ENCODE measurements at places on chromosomes 4 and X.

DNA sequence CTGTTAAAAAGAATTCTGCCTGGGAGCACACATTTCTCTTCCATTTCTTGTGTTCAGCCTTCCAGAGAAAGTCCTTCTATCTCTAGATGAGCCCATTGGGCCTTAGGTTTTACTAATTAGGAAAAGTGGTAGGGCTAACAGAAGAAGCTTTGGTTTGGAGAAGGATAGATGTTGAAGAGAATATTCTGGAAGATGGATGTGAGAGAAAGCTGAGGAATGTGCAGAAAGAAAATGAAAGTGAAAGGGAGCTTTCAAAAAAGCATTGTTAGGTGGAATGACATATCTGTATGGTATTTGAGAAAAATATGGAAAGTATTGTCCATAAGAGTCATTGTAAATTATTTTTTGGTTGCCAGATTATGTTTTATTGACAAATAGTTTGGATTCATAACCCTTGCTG lies 474.8 kb upstream of the SLIT2 start:
- no peak for DNase-seq

DNA sequence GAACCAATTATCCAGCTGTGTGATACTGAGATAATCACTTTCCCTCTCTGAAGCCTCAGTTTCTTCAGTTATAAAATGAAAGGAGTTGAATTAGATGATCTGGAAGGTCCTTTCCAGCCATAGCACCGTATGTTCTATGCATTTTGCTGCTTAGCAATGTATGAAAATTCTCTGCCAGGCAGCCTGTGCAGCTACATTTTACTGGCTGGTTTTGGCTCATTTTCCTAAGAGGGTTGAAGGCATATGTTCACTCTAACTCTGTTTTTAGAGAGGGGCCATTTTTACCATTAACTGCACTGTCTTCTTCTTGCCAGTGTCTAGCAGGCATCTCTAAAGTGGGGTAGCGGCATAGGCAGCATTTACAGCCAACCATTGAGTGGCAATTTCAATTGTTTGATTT lies 26.1 kb downstream of the TRPC5 start:
- DNase-seq, result no peak

- DNase-seq, result no peak
These were observed 675 bp downstream of the PRIMPOL start for GRCh38 chr4:184649971-184650855.

DNA sequence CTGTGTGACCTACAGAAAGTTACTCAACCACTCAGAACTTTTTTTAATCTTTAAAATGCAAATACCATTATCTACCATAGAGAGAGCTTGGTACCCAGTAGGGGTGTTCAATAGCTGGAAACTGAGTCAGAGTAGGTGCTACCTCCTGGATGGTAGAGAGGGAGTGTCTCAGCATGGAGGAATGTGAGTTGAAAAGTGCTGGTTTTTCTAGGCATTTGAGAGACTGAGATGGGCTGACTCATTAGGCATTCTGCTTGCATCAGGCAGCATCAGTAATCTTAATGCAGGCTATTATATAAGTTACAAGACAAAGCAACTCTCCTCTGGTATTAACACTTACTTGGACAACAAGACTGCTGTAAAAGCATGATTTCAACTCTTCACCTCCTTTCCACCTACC lies 70.9 kb upstream of the ARHGEF9 start:
- no peak for DNase-seq

DNA sequence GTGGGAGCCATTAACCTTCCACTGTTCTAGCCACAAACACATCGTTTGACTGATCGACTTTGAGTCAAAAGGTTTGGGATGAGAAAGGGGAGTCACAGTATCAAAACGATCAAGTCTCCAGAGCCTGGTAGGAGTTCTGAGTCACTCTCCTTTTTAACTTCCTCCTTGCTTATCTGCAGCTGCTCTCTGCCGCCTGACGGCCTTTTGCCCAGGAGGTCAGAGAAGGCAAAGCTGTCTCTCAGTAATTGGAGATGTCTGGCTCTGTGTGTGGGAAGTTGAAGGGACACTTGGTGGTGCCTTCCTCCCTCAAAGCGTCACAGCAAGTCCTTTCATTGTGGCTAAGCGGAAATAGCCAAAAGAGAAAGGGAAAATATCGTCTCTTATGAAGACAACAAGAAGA lies 63.1 kb downstream of the ANOS1 start:
- DNase-seq, result no peak

DNA sequence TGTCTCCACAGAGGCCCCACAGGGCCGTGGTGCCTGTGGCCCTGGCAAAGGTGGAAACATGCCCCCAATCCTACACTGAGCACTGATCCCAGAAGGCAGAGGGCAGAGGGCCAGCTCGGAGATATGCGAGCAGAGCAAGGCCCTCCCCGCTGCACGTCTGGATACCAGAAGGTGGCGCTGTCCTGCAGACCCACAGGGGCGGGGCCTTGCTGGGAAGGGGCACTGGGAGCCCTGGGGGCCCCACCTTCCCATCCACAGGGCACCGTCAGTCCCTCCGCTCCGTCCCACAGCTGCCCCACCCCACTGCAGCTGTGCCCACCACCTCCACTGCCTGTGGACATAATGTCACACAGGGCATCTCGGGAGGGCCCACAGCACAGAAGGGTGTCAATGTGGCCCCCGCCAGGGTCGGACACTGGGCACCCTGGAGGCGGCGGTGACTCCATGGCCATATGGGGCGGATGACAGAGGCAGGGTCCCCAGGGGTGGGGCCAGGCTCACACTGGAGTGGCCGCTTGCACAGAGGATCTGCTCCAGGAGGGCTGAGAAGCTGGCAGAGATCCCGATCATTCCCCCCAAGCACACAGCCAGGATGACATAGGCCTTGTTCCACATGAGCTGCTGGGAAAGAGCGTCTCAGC lies 4.8 kb downstream of the SLC49A3 start:
- DNase-seq, result peak; percentile 91

DNA sequence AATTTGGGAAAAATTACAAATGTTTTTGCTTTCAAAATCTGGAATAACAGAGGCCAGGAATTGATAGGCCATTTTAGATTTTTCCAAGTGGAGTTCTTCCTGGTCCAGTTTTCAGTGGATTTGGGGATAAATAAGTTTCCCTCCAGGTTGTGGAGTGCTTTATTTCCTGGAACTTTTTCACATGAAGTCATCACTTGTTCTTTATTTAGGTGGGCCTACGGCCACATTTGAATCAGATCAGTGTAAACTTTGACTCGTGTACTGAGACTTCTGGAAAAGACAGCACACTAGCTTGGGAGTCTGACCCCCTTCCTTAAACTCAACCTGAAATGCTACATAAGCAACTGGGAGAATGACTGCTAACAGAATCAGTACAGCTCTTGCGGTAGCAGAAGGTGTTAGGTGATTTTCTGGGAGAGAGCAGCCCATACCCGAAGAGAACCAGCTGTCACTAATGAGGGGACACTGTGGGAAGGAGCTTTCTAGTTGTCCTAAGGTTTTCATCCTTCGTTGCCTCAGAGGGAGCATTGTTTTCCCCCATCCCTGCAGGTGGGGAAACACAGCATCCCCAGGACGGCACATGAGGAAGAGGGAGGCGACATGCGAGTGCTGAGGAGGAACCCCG lies 235.2 kb upstream of the FAT1 start:
- no peak for DNase-seq

GRCh38 chr4:117588771-117589170 lies 445.5 kb upstream of the NDST3 start:
- no peak for DNase-seq

Data from posterior vena cava (tissue), 2 donors.